Endothelial cell of umbilical vein (primary cell): ENCODE measurements at places on chromosomes 7 and 10. TPM values are rescaled to one million over a fixed set of nuclear protein-coding genes. Genes with fewer than 3 reads are reported as not detected.

Gene BMPR1A
- not detected in 2 replicates for total RNA-seq

Gene MPP7
- 0.73 and 1.0 TPM in 2 replicates for total RNA-seq

Gene HOXA11
- total RNA-seq: 15.2 and 16.7 TPM in 2 replicates

Gene COMMD3
- 48.9 and 49.8 TPM in 2 replicates for total RNA-seq

Gene TET1
- 1.3 and 1.5 TPM in 2 replicates for total RNA-seq

Gene PNLIPRP2
- not detected in 2 replicates for total RNA-seq

Gene HILPDA
- total RNA-seq: 14.1 and 14.4 TPM in 2 replicates

Gene PTPRZ1
- total RNA-seq: not detected in 2 replicates

Gene ETV1
- 16.6 and 18.7 TPM in 2 replicates for total RNA-seq

Gene PPP1R9A
- 3.0 and 3.2 TPM in 2 replicates for total RNA-seq

Gene GATA3
- 30.9 and 33.0 TPM in 2 replicates for total RNA-seq

Gene METTL27
- total RNA-seq: 1.2 and 10.8 TPM in 2 replicates

Gene SLC18A2
- total RNA-seq: not detected in 2 replicates
